Type B pancreatic cell (in vitro differentiated cells): ENCODE measurements at places on chromosomes 13 and 19. TPM values are rescaled to one million over a fixed set of nuclear protein-coding genes. Genes with fewer than 3 reads are reported as not detected.

ATXN8OS gene
- total RNA-seq: not detected in 2 replicates

GIPR gene
- 8.0 and 9.1 TPM in 2 replicates for total RNA-seq

GRIK5 gene
- 1.8 and 5.8 TPM in 2 replicates for total RNA-seq

CATSPERD gene
- 0.41 TPM in 1 of 2 replicates, not detected in the other for total RNA-seq

AMER2 gene
- 0.14 and 0.31 TPM in 2 replicates for total RNA-seq

ZNF790 gene
- 10.0 and 10.1 TPM in 2 replicates for total RNA-seq

ZNF540 gene
- 1.1 and 2.3 TPM in 2 replicates for total RNA-seq

TNFSF11 gene
- total RNA-seq: 0.50 and 0.65 TPM in 2 replicates

KLK6 gene
- 5.0 and 5.5 TPM in 2 replicates for total RNA-seq

ZNF492 gene
- total RNA-seq: not detected in 2 replicates

IGSF23 gene
- 0.93 TPM in 1 of 2 replicates, not detected in the other for total RNA-seq

MISP3 gene
- total RNA-seq: 3.1 and 3.6 TPM in 2 replicates

ZNF329 gene
- 12.5 and 14.5 TPM in 2 replicates for total RNA-seq

KLC3 gene
- total RNA-seq: 4.9 and 12.8 TPM in 2 replicates

RGL3 gene
- 44.8 and 49.6 TPM in 2 replicates for total RNA-seq

ZNF575 gene
- total RNA-seq: 1.8 and 2.6 TPM in 2 replicates

KLK2 gene
- total RNA-seq: 0.43 TPM in 1 of 2 replicates, not detected in the other

DNA sequence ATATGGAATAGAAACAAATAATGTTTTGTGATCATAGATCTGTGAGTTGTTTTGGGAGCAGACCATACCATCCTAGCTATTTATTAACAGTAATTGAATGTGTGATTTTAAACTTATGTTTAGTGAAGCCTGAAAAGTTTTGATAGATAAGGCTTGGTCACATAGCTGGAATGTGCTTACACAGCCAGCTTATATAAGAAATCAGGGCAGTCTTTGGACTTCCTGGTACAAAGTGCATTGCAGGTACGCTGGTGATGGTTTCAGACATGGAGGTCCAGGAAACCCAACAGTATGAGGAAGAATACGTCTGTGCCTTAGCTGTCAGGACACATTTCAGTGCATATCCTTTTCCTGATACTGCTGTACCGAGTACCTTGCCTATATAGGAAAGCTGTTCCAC, 2316.2 kb upstream of the PCDH20 start:
- DNase-seq: no peak

- no peak for DNase-seq
These were observed 571.2 kb downstream of the LIG4 start for GRCh38 chr13:107644136-107644535.

DNA sequence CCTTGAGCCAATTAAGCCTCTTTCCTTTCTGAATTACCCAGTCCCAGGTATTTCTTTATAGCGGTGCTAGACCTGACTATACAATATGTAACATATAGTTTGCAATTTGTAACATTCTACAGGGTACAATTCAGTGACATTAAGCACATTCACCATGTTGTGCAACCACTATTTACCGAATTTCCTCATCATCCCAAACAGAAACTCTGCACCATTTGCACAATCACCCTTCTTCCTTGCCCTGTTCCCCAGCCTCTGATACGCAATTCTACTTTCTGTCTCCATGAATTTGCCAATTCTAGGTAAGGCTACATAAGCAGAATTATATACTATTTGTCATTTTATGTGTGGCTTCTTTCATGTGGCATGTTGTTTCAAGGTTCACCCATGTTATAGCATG, 13.7 kb upstream of the SIGLEC10 start:
- no peak for DNase-seq

GRCh38 chr13:40622761-40623160, 43.7 kb downstream of the FOXO1 start:
- DNase-seq: no peak

DNA sequence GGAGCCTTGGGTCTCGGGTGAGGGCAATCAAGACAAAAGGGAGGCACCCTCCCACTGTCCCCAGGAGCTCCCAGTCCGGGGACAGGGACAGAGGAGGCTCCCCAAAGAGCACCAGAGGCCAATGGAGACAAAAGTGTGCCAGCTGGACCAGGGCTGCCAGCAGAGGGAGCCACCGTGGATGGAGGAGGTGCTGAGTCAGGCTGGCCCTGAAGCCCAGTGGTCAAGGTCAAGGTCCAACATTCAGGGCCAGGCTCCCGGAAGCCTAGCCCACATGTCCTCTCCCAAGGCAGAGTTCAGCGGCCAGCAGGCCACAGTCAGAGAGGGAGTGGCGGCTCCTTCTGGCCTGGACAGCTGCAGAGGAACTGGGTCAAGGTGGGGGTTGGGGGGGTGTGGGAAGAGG, 8.4 kb downstream of the COL5A3 start:
- no peak for DNase-seq

GRCh38 chr13:93220073-93220472, 6.5 kb upstream of the GPC6 start:
- DNase-seq: no peak

DNA sequence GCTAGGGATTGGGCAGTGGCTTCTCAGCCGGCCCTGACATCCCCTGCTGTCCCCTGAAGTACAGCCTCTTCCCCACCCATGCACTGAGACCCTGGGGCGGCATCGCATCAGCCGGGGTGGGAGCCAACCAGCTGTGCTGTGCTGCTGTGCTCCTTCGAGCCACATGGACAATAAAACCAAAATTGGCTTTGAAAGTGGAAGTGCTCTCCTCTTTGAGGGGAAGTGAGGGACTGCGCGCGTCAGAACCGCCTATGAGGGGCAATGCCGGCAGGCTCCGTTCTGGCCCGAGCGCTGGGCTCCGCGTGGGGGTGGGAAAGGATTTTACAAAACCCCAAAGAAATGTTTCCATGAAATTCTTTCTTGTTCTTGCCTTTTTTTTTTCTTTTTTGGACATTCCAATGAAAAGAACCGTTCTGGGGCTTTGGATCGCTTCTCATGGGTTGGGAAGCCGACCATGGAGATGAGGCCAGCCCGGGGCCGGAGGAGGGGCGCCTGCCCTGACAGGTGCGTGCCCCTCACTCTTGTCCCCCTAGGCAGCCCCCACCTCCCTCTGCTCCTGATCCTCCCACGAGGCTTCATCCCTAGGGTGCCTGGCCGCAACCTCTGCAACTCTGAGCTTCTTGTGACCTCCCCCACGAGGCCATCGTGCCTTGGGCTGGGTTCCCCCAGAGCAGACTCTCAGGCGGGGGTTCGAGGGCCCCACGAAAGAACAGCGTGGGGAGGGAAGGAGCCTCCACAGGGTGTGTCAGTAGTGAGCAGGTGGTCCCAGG, 22.6 kb downstream of the KLHL26 start:
- no peak for DNase-seq

- no peak for DNase-seq
These were observed 9.8 kb upstream of the CIRBP start for GRCh38 chr19:1259206-1259875.

- no peak for DNase-seq
These were observed 425.4 kb downstream of the DCT start for GRCh38 chr13:94053986-94054593.

- DNase-seq: peak; percentile 89
These were observed 16.0 kb upstream of the ERCC1 start for GRCh38 chr19:45439569-45440258.

- DNase-seq: no peak
These were observed 11.7 kb downstream of the ZNF66 start for GRCh38 chr19:20787786-20788185.

DNA sequence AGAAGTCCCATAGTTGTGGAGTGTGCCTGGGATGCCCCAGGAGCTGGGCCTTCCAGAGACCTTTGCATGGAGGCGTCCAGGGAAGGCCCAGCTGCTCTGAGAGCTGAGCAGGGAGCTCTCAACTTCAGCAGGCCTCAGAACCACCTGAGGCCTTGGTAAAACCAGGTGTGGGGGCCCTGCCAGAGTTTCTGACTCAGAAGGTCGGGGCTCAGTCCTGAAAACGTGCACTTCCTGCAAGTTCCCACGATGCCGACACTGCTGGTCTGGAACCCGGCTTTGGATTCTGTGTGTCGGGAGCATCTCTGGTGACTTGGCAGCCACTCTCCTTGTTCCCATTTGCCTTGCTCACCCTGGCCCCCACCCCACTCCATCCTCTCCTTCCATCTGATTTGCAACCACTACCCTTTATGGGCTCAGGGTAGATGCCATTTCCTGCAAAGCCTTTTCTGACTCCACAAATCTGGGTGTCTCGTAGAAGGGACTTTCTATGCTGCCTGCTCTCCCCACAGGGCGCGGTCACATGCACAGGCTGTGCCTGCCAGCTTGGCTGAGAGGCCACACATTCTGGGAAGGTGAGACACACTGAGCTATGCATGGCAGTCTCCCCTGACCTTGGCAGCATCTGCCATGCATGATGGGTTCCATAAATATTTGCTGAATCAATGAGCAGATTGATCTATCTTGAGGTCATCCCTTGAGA, 244.7 kb downstream of the COL4A1 start:
- no peak for DNase-seq

DNA sequence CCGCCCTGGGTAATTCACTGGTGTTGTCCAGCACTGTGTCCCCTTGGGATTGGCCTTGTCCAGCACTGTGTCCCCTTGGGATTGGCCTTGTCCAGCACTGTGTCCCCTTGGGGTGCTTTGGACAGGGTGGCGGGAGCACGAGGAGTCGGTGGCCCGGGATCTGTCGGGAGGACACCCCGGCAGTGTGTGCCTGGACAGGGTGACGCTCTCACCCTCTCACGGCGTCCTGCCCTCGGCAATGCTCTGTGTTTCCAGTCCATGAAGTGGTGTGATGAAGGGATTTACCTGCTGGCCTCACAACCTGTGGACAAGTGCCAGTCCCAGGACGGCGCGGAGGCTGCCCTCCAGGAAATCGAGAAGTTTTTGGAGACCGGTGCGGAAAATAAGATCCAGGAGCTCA, 29.9 kb upstream of the F7 start:
- DNase-seq: no peak

GRCh38 chr19:39430675-39431593, 4.8 kb downstream of the RPS16 start:
- no peak for DNase-seq

GRCh38 chr13:42279080-42279479, 7.1 kb downstream of the AKAP11 start:
- no peak for DNase-seq

- DNase-seq: no peak
These were observed 315.7 kb downstream of the KCTD12 start for GRCh38 chr13:76570510-76570971.

DNA sequence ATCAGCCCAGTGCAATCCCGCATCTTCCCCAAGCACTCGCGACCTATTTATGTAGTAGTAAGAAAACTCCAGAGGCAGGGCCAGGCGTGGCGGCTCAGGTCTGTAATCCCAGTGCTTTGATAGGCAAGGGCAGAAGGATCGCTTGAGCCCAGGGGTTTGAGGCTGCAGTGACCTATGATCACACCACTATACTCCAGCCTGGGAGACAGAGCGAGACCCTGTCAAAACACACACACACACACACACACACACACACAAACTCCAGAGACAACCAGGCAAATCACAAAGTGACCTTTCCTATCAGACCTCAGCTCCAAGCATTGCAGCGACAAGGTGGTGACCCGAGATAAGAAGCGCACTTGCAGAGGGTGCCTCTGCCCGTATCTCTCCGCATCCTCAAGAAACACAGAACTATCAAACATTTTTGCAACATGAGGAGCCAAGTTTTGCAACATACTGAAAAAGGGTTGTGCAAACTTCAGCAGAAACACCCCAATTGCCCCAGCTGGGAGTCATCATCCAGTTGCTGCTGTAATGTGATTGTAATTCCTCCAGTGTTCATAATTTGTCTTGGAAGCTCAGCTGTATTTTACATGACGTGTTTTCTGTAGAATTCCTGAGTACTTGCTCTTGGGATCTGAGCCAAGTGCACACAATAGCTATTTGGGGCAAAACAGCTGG, 8.7 kb upstream of the KLF2 start:
- no peak for DNase-seq

- DNase-seq: no peak
These were observed 454.9 kb downstream of the LMO7 start for GRCh38 chr13:76091076-76091475.

DNA sequence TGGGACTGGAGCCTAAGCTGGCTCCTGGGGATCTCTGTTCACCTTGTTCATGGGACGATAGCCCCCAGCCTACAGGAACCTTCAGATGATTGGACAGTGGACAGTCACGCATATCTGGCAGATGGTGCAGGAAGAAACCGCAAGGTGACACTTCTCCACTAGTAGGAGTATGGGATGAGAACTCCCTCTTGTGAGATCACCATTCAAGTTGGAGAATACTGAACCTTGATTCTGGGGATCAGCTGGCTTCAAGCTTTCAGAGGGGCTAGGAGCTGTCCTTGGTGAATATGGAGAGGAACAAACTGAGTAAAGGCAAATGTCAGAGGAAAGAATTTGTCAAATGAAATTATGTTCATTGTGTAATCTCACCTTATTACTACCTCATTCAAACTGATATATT, 204.5 kb downstream of the PDS5B start:
- no peak for DNase-seq

- no peak for DNase-seq
These were observed 91.1 kb downstream of the WDFY2 start for GRCh38 chr13:51675385-51675784.

- no peak for DNase-seq
These were observed 3.6 kb downstream of the SEMA6B start for GRCh38 chr19:4555657-4556561.
